DMS79 treated with DMSO at 0.1 percent for 48 hours (cell line): ENCODE measurements at places on chromosomes 7 and 10.

GRCh38 chr10:44043646-44044375 lies 341.1 kb downstream of the CXCL12 start:
- no peak for DNase-seq

DNA sequence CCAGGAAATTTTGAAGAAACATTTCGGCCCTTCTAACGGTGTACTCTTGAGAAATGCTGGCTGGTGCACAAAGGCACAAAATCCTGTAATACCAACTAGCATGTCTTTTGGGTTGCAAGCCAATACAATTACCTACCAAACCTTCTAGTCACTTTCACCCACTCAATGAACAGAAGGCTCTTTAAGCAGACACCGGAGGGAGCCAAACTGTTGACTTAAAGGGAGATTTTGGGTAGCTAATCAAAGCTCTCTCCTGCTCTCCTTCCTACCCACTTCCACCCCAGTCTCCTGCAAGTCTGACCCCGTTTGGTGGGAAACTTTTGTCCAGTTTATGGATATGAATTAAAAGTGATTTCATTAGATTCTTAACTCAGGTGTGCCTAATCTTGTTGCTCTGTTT lies 24.0 kb downstream of the GRM3 start:
- DNase-seq, result no peak

DNA sequence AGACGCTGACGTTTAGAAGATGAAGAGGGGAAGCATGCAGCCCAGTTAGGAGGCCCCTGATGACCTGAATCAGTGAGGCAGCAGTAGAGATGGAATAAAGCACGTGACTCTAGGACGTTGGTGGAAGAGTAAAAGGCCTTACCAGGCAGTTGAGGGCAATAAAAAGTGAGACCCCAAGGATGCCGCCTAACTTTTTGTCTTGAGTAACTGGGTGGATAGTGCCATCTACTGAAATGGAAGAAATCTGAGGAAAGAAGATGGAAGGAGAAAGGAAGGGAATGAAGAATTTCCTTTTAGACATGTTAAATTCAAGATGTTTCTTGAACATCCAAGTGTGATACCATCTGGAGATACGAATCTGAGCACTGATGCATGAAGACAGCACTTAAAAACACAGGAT lies 220.0 kb upstream of the LRRN3 start:
- no peak for DNase-seq

- DNase-seq, result peak; percentile 49
These were observed 50.3 kb downstream of the FAM53B start for GRCh38 chr10:124693801-124694416.

- DNase-seq, result no peak
These were observed 34.0 kb downstream of the IMMP2L start for GRCh38 chr7:111528331-111528730.

DNA sequence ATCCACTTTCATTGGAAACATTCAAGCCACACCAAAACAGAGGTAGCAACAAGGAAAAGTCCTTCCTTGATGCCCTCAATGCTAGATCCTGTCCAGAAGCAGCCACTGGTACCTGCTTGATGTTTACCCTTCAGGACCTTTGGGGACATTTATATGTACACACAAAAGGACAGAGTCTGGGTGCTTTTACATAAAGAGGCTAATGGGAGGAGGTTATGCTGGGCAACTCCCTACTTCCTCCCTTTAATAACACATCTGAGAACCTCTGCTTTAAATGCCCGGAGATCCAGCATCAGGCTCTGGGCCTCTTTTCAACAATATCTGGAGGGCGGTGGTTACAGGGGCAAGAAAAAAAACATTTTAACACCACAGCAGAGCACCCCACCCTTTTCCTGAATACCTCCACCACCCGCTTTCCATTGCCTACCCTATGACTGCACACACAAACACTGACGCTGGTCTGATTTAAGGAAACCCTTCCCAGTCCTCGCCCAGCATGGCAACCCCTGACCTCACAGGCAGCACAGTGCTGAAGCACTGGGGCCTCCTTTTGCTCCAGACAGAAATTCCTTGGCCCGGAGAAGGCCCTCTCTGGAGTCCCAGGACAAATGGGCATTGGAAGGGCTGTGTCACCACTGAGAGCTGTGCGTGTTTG lies 39.3 kb upstream of the DUSP5 start:
- DNase-seq, result no peak

DNA sequence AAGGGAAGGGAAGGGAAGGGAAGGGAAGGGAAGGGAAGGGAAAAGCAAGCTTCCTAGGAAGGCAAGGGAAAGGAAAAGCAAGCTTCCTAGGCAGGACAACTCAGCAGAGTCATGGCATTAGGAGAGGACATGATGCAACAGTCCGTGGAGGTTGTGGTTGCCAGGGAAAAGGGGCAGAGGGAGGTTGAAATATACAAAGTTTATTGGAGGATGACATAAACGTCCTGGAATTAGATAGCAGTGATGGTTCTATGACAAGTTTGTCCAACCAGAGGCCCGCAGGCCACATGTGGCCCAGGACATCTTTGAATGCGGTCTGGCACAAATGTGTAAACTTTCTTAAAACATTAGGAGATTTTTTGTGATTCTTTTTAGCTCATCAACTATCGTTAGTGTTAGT lies 59.8 kb upstream of the OPN4 start:
- DNase-seq, result no peak

GRCh38 chr10:26765549-26765948 lies 68.0 kb downstream of the PDSS1 start:
- no peak for DNase-seq

GRCh38 chr7:47565640-47566250 lies 16.2 kb downstream of the TNS3 start:
- no peak for DNase-seq
